Nephron progenitor cell (in vitro differentiated cells): ENCODE measurements at places on chromosomes 13 and 19.

- DNase-seq = no peak
These were observed 6.7 kb downstream of the DNM2 start for GRCh38 chr19:10724573-10725071.

DNA sequence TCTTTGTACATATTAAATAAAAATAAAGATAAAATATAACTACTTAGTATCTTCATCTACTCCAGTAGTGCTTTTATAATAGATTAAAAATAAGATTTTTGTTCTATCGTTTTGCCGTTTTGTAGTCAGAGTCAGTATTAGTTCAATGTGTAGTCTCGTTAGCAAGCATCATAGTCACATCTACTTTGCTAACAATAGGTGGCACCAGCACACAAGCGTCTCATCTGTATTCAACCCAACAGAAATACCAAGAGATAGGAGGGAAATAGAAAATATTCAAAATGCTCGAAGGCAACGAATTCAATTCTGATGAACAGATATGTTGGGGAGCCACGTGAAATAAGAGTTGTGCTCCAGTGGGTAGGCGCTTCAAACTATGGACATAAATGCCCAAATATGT lies 21.4 kb upstream of the MICU2 start:
- no peak for DNase-seq

- no peak for DNase-seq
These were observed 170.8 kb downstream of the KDM4B start for GRCh38 chr19:5139583-5140325.

DNA sequence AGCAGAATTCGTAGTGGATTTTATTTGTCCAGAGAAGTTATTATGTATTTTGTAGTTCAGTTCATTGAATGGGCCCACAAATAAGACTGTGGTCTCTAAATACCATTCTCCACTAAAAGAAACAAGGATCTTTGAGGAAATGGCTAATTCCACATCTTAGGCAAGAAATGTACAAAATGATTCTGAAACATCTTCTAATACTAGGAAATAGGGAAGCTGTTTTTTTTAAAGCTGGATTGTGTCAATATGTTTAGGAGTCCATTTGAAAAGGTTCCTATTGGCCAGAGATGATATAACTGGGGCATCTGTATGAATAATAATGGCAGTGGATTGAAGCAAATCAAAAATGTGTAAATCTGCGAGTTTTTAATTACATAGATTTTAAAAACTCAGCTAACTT lies 88.5 kb upstream of the SIAH3 start:
- DNase-seq = no peak

GRCh38 chr19:55956431-55956830 lies 8.8 kb downstream of the NLRP8 start:
- no peak for DNase-seq

- no peak for DNase-seq
These were observed 8.4 kb downstream of the PLEKHF1 start for GRCh38 chr19:29673451-29674371.

DNA sequence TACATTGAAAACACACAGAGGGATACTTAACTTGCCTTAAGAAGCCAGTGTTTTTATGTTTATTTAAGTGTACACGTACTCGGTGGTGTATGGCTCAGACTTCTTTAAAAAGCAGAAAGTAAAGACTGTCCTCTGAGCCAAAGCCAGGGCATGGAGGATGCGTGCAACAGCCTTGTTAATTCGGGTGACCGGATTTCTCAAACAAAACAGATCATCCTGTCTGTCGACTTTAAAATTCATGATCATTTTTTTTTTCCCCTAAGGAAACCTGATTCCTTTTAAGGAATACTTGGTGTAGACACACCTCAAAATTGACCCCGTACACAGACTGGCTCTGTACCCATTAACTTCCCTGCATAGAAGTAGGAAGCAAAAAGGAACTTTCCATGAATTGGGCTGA lies 124.7 kb upstream of the RNF113B start:
- DNase-seq = no peak

DNA sequence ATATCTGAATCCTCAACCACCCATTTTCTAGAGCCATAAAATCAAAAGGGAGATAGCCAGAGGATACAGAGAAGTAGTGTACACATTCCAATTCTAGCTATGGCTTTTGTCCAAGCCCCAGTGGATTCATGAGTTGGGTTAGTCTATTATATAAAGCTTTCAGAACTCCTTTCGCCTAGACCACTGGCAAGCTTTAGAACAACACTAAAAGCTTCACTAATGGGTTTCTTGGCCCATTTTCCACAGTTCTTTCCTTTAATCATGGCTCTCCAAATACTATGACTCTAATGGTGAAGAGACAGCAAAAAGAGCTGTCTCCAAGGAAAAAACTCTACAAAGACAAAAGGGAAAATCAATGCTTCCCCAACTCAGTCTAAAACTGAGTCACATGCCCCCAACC lies 48.2 kb upstream of the SLITRK5 start:
- no peak for DNase-seq

DNA sequence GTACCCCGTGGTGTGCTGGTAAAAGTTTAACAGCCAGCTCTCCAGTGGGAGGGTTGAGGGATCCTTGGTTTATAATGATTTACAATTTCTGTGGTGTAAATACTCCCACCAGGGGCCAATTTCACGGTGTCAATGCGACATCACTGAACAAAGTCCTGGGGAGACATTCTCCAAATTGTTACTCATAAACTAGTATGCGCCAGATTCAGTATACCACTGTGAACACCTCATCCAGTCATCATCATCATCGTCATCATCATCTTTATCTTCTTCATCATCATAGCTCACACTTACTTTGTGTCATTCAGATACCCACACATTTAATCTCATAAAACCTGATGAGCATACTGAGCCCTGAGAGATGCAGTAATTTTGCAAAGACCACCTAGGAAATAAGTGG lies 17.2 kb upstream of the TNFSF14 start:
- no peak for DNase-seq

DNA sequence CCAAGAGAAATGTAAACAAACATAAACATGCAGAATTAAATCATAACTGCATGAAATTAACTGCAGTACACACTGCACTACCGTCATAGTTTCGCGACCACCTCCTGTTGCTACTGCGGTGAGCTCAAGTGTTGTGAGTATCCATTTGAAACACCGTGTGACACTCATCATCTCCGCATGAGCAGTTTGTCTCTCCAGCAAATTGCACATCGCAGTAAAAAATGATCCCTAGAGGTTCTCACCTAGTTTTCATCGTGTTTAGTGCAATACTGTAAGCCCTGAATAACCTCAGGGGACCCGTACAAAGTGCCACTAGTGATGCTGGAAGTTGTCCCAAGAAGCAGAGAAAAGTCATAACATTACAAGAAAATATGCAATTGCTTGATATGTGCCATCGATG lies 147.7 kb downstream of the DPF1 start:
- no peak for DNase-seq

- DNase-seq = no peak
These were observed 511.6 kb upstream of the ARGLU1 start for GRCh38 chr13:107079423-107080049.

- no peak for DNase-seq
These were observed 1779.2 kb upstream of the MIR17HG start for GRCh38 chr13:89568276-89568675.

DNA sequence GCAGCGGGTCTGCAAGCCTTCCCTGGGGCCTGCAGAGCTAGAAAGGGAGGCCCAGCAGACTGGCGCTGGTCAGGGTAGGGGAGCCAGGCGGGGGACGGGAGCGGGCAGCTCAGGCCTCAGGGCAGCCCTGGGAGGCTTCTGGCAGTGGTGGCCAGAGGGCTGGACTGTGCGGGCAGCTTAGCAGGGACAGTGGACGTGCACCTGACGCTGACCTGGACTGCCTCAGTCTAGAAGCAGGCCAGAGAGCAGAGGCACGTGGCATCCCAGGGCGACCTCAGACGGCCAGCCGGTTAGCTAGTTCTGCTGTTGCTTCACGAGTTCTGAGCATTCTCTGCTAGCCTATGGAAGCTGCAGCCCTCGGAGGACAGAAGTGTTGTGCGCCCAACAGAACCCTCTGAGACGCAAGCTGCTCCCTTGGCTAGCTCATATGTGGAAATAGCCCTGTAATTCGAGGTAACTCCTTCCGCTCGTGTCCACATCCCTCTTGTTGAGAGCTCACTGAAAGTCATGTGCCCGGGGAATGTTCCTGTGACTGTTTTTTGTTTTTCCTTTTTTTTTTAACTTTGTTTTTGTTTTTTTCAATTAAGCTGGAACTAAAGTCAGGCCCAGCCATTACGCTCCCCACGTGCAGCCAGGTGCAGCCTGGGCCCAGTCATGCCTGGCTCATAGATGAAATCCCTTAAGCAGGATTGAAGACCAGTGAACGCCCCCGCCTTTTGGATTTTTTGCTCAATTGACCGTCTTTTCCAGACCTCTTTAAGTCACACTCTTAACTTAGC lies 1.9 kb upstream of the FAM174C start:
- DNase-seq = no peak

GRCh38 chr19:50266896-50267295 lies 62.3 kb downstream of the KCNC3 start:
- peak; percentile 52 for DNase-seq

- DNase-seq = no peak
These were observed 2.5 kb downstream of the POLR1G start for GRCh38 chr19:45408830-45409556.

DNA sequence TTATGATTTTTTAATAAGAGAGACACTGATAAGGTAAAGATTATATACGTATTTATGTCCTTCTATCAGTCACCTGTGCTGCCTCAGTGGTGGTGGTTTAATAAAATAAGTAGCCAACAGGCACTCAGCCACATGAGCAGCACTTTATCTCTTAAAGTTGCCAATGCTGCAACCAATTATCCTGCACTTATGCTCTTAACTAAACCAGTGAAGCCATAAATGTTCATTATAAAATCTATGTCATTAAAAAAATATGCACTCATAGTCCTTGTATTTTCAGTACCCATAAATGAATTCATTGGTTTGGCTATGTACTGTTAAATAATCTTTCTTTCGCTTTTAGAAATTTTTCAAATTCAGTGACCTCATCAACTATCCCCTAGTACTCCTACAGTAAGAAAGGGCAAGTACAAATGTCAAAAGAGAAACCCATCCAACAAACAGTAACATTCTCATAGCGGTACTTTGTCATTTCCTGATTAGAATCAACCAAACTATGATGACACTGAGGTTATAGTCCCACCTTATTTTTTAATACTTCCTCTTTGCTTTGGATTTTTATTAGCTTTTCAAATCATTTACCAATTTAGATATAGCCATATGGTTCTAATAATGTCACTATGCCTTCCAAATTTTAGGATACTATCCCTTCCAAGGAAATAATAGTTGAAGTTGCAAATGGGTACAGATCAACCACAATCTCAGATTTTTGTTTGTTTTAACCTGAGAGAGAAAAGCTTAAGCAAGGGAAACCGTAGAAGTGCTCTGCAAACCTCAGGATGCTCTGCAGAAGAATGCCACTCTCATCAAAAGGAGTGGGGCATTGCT lies 190.9 kb downstream of the KLF12 start:
- no peak for DNase-seq

DNA sequence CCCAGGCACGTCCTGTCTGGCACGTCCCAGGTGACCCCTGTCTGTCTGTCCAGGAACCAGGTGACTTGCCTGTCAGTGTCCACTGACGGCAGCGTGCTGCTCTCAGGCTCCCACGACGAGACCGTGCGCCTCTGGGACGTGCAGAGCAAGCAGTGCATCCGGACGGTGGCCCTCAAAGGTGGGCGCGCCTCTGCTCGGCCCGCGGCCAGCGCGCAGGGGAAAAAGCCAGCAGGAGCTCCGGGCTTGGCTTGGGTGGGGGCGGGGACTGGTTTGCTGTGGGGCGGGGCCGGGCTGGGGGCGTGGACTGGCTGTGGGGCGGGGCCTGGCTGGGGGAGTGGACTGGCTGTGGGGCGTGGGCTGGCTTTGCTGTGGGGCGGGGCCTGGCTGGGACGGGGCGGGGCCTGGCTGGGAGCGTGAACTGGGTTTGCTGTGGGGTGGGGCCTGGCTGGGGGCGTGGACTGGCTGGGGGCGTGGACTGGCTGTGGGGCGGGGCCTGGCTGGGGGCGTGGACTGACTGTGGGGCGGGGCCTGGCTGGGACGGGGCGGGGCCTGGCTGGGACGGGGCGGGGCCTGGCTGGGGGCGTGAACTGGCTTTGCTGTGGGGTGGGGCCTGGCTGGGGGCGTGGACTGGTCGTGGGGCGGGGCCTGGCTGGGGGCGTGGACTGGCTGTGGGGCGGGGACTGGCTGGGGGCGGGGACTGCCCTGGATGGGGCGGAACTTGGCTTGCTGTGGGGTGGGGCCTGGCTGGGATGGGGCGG lies 7.2 kb downstream of the WDR18 start:
- peak; percentile 69 for DNase-seq

DNA sequence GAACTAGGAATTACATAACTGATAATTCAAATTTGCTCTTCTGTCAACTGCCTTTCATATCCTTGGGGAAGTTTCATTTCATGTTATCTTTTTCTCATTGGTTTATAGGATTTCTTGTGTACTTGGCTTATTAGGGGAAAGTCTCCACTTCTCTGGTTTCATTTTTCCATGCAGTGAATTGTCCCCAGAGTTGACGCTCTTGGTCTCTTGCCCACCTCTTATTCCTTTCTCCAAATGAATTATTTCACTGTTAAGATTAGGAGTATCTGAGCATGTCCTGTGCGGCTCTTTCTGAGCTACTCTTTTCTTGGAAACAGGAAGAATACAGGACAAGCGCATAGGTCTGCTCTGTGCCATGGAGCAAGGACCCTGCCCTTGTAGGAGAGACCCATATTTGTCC lies 104.8 kb downstream of the POSTN start:
- no peak for DNase-seq

GRCh38 chr19:18649371-18650020 lies 12.7 kb downstream of the KLHL26 start:
- DNase-seq = peak; percentile 63

GRCh38 chr19:7823686-7824301 lies 6.2 kb upstream of the EVI5L start:
- DNase-seq = no peak

DNA sequence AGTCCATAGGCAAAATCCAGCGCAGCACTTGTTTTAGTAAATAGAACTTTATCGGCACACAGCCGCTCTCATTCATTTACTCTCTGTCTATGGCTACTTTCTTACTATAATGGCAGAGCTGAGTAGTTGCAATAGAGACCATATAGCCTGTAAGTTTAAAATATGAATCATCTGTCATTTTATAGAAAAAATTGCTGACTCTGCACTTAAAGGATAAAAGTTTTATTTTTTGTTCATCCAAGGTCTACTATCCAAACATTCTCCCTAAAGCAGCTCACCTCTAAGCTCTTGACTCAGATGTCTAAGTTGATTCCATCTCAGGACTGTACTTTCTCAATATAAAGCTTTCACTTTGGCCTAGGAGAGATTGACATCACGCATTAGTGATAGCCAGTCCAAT lies 825.7 kb downstream of the OLFM4 start:
- no peak for DNase-seq
